Cerebellar nuclear complex (tissue), 1 donor: ENCODE measurements at places on chromosomes 5 and 9.

DNA sequence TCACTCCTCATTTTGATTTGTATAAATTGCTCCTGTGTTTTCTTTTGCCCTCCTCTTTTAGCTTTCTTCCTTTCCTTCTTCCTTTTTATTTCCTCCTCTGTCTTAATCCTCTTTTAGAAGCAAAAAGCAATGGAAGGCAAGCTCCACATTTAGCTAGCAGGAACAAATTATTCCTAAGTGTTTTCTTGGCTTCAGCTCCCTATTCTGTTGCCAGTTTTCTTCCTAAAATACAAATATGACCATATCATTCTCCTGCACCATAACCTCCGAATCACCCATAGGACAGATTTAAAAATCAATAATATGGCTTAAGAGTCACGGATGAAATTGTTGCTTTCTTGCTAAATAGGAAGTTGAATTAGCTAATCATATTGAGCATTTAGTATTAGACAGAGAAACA is 49.4 kb downstream of the GRIN3A start:
- DNase-seq, result no peak

DNA sequence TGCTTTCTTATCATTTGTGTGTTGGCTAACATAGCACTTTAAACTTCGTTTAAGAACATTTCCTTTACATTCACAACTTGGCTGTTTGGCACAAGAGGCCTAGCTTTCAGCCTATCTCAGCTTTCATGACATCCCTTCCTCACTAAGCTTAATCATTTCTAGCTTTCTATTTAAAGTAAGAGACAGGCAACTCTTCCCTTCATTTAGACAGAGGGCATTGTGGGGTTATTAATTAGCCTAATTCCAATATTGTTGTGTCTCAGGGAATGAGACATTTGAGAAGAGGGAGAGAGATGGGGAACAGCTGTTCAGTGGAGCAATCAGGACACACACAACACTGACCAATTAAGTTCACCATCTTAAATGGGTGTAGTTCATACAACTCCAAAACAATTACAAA is 51.0 kb upstream of the OR2K2 start:
- no peak for DNase-seq

GRCh38 chr9:119153402-119153801 is 215.8 kb downstream of the BRINP1 start:
- no peak for DNase-seq

DNA sequence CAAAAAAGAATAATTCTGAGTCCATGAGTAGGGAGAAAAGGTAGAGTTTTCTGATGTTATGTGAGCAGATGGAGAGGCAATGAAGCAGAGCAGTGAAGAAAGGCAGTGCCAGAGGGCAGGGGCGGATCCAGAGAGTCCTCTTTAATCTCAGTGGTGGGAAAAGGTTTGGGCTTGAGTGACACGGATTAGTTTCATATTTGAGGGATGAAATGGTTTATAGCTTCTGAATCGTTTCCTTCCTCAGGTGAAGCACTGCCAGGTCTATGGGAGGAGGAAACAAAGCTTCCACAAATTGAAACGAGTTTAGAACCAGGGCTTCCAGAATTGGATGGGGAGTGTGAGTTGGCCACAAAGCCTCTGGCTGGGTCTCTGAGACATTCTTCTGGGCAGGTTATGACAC is 517.0 kb upstream of the PAPPA start:
- no peak for DNase-seq

DNA sequence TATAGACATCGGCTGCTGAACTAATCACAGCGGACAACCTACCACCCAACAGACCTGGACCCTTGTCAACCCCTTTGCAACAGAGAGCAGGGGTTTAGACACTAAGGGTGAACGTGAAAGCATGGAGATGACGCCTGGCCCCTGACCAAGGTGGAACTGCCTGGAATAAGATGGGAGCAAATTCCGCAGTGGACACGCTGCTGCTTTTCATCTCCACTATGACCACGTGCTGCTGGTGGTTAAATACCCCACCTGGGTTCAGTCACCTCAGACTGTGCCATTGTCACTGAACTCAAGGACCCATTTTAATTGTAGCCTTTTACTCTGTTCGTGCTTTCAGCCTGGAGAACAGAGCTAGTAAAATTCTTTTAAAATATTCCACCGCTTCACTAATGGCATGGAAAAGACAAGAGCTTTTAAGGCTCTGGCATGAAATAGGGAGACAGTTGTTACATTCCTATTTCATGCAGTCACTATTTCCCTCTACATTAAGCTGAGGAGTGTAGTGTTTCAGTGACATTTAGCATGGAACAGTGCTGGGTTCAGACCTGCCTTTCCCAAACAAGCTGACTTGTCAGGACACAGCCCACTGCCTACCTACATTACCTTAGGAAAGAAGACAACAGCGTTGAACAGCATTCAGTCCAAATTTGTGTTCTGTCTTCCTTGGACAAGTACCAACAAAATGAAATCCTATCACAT is 96.8 kb downstream of the ANKRD18B start:
- no peak for DNase-seq

DNA sequence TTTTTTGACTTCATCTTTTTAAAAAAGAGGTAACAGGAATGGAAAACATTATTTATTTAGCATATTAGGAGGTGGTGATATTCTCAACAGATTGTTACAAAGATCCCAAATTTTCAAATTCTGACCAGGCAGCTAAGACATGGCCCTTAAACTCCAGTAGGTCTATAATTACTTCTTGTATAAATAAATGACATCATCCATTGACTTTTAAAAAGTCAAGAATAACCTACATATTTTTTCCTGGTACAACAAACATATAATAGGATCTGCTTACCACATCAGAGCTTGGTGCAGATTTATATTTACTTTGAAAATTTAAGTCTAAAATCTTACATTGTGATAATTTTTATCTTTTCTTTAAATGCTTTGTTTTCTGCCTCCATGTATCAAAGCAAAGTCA is 92.2 kb upstream of the TRPM3 start:
- no peak for DNase-seq

DNA sequence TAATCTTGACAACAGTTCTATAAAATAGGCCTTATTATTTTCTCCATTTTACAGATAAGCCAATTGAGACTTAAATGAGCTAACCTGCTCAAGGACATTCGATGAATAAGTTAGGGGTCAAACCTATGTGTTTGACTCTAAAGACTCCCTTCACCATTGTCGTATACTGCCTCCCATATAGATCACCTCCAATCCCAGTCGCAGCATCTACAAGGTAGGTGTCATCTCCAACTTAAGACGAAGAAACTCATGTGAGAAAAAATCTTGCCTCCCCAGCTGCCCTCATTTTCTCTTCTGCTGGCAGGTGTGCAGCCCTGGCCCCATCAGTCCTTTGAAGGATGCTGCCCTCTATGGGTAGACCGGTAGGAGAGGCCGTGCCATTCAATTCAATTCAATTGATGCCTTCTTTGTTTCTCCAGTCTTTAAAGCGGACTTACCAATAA is 75.2 kb upstream of the SMARCA2 start:
- DNase-seq, result no peak

DNA sequence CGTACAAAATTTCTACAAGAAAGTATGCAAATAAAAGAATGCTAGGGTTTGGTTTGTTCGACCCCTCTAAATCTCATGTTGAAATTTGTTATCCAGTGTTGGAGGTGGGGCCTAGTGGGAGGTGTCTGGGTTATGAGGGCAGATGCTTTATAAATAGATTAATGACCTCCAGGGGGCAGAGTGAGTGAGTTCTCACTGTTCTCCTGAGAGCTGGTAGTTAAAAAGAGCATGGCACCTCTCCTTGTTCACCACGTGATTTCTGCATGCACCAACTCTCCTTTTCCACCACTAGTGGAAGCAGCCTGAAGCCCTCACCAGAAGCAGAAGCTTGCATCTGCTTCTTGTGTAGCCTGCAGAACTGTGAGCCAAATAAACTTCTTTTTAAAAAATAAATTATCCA is 50.4 kb upstream of the FAM170A start:
- DNase-seq, result no peak

DNA sequence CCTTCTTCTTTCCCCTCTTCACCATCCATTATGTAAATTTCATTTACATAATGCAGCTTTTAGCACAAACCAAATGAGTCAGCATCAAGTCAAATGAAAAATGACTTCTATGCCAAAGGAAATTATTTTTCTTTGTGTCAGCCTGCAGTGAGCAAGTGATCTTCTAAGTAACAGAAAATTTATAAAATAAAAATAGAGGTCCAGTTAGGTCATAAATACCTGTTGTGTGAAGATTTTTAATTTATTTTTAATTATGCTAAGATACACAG is 16.7 kb upstream of the THG1L start:
- DNase-seq, result no peak

DNA sequence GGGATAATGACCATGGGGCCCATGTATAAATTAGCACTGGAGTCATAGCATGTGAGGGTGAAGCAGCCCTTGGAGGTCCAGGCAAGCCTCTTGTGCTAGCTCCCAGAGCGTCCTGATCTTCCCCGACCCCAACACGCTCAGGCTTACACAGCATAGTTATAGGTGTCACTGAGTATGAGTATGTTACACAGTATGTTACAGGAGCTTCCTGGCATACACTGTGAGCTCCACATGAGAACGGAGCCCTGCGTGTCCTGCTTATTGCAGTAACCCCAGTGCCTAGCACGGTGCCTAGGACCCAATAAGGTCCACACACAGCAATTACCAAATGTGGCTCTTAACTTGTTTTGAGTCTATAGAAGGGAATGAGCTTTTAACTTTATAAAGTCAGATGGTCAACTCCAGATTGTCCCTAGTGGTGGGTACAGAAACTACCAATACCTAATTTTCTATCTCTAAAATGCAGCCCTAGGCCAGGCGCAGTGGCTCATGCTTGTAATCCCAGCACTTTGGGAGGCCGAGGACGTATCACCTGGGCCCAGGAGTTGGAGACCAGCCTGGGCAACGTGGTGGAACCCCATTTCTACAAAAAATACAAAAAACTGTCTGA is 64.1 kb downstream of the PLAC8L1 start:
- no peak for DNase-seq

- DNase-seq, result no peak
Observed at GRCh38 chr5:141597394-141597793, 21.4 kb downstream of the DIAPH1 start.

DNA sequence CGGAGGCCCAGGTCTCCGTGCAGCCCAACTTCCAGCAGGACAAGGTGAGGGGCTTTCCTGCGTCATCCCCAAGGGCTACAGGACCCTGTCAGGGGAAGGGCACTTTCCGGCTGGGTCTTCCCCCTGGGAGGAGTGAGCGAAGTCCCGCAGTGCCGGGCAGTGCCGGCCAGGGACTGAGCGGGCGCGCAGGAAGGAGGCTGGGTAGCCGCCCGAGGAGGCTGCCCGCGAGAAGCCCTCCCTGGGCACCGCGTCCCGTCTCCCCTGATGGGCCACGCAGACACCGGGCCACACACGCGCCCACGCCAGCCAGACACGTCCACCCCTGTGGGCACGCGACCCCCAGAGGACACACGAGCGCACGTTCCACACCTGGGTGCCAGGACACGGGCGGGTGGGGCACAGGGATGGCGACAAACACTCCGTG is 357 bp downstream of the PTGDS start:
- DNase-seq, result no peak
